ENCODE measurements at places on chromosomes 11 and 22.
A peak's percentile ranks its signal among the peaks of the same experiment; 100 is the strongest.

DNA sequence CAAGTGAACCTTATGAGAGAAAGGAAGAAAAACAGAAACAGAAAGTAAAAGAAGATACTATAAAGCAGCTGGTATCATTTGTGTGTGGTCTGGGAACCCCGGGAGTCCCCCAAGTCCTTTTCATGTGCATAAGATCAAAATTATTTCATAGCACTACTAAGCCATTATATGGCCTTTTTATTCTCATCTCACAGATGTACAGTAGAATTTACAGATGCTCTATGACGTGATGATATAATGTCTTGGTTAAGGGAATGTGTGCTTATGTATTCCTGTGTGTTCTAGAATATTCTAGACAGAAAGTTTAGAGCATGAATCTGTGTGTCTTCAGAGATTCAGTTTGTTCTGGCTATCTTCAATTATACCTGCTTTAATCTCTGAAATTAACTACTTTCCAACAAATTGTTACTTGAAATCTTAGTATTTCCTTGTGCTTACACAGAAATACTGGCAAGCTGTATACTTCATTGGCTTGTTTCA lies 8.6 kb upstream of the TPP1 start:
- DNase-seq = no peak

- DNase-seq = no peak
These were observed 14.0 kb downstream of the CAPN5 start for GRCh38 chr11:77080643-77081210.

DNA sequence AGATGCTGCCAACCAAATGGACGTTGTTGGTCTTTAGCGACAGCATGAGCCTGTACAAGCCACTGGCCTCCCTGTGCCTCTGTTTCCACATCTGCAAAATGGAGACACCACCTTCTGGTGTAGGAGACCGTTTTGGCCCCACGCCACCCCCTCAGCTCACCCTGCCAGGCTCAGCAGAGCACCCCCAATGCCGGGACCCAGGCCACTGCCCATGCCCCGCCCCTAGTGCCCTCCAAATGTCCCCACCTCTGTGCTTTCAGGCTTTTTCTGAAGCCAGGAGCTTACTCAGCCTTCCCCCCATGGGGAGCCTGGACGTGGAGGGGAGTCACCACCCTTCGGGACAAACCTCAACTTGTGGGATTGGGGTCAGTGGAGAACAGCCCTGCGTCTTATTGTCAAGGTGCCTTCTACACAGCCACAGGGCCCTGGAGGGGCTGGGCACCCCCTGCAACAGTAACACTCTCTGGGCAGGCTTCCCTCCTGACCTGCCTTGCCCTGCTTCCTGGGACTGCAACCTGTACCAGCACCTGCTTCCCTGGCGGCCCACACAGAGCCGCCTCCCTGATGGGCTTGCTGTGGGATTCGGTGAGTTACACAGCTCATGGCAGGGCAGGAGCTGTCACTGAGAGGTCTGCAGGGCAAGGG lies 24.6 kb upstream of the RTL6 start:
- DNase-seq = no peak

DNA sequence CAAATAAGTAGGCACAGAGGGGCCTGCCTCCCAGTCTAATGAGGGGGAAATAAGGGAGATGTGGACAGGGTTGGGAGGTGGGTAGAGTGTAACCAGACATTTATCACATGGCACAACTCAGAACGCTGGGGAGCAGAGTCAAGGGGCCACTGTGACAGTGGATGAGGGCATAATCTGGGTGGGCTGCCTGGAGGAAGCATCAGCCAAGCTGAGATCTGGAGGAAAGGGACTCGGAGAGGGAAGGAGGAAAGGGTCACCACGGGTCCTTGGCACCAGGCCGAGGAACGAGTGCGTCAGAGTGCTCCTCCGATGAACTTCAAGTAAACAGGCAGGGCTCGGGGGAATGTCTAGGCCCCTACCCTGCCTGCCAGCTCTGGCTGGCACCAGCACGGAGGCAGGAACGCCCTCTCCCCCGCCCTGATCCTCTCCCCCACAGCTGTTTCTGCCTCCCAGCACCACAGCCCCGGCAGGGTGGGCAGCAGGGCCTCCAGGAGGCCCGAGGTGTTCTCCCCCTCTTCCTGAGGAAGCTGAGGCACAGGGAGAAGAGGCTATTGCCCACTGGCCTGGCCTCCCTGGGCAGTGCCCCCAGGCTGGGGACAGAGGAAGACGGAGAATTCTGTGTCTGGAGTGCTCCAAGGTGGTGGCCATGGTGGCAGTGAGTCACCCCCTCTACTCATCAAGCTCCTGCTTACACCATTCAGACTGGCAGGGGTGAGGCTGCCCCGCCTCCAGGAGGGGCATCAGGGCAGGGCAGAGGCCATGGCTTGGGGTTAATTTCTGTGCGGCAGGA lies 4.2 kb downstream of the ALDH3B1 start:
- no peak for DNase-seq

DNA sequence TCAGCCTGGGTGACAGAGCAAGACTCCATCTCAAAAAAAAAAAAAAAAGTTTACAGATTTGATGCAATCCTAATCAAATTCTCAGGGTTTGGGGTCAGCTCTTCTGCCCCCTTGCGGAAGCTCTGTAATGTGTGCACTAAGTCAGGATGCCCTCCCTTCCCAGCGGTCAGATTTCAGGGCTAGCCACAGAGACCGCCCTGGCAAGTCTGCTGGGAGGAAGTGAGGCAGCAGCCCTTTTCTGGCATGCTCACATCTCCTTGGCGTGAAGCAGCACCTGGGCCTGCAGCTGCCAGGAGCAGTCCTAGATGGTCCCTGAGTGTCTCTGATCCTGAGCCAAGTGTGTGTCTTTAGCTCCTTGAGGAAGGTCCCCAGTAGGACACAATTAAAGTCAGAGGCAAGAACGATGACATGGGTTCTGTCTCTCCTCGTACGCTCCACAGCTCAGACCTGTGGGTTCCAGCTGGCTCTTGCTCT lies 10.9 kb upstream of the APOBEC3C start:
- peak; percentile 36 for DNase-seq

GRCh38 chr22:19703869-19704268 lies 10.4 kb upstream of the SEPTIN5 start:
- no peak for DNase-seq

GRCh38 chr11:60947700-60948099 lies 4.3 kb downstream of the SLC15A3 start:
- no peak for DNase-seq

DNA sequence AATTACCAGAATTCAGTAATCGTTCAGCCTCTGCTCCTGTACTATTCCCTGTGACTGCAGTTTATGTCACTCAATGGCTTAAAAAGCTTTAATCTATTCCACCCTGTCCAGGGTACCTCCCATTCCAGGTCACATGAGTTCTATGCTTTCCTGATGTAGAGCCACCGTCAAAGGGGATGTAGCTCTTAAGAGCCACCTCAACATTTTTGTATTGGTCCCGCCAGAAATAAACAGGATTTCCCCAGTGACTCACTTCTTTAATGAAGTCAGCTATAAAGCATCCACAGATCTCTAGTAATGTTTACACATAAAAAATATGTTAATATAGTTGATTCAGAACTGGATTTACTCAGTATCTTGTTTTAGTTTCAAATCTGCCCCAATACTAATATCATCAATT lies 1.3 kb upstream of the OR8D1 start:
- no peak for DNase-seq

- no peak for DNase-seq
These were observed 85.5 kb downstream of the PACS1 start for GRCh38 chr11:66155387-66156073.

DNA sequence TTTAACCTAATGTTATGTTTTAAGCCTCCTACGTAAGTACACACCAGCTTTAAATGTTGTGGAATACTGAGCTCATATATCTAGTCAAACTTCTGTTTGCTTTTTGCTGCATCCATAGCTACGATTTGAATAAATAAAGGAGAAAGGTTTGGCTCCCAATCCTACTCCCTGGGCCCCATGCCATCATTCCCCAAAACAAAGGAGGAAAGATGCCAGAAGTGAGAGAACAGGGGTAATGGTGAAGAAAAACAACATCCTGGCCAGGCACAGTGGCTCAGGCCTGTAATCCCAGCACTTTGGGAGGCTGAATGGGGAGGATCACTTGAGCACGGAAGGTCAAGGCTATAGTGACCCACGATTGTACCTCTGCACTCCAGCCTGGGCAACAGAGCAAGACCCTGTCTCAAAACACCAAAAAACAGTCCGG lies 26.5 kb downstream of the SCGB1A1 start:
- no peak for DNase-seq

DNA sequence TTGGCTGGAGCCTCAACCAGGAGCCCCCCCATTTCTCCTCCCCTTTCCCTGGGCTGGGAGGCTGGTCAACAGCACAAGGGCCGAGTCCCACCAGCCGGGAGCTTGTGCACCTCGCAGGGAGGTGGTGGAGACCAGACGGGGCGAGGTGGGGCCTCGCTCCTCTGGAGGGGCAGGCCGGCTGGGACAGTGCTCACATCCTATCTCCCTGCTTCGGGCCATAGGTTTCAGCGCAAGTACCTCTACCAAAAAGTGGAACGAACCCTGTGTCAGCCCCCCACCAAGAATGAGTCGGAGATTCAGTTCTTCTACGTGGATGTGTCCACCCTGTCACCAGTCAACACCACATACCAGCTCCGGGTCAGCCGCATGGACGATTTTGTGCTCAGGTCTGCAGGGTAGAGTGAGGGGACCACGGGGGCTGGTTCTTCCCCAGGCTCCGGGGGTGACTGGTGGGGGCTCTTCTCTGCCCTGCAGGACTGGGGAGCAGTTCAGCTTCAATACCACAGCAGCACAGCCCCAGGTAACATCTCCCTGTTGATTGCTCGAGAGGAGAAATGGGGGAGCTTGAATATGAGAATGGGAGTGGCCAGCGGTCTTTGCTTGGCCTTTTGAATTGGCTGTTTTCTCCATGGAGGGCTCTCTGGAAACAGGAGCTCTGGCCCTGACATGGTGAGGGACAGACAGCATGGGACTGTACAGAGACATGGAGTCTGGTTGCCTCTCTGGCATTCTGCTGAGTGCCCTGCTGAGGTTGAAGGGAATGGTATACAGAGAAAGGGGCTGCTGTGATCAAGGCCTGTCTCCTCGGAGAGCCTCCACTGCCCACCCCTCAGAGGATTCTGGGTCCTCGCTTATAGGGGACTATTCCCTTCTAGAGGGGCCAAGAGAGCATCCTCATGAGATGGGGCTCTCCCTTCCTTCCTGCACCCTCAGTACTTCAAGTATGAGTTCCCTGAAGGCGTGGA lies 3.3 kb downstream of the SIDT2 start:
- no peak for DNase-seq

- no peak for DNase-seq
These were observed 41.3 kb downstream of the TRIM29 start for GRCh38 chr11:120096369-120097191.

GRCh38 chr11:124897674-124898262 lies at the start of gene ROBO4:
Gene ROBO4 (minus strand): TSS chr11:124897865. CDS start chr11:124897795, 70 bp downstream.
- no peak for DNase-seq

DNA sequence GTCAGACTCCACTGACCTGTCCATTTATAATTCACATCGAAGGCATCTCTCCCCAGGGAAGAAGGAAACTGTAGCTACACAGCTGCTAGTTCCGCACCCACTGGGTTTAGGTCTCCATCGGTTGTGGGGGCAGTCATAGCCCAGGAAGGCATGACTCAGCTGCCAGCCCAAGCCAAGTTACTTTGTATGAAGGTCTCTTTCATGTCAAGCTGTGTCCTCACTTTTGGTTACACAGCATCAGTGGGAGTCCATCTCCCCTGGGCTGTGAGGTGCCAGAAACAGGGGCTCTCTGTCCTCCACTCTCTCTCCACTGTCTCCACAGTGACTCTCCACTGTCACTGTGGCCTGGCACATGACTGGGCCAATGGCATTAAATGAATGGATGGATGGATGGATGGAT lies 585.2 kb downstream of the BRD1 start:
- DNase-seq = no peak

DNA sequence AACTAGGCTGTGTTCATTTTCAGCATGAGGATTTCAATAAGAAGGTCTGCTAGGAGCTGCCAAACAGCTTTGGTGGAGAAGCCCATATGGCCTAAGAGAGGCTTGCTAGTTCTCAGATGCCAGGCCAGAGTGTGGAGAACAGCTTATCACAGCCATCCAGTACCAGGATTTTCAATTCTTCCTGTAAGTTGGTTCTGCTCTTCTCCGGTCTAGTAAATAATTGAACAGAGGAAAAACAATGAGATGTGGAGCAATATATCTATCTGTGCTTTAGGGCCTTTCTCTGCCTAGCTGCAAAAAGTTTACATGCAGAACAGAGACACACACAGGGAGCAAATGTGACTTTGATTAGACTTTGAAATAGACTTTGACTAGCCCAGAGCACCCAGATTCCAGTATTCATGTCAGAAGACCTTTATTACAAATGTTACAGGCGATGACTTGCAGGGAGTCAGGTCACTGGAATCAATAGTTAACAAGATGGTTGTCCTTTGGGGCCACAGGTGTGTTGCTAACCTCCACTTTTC lies 19.8 kb upstream of the PPP2R1B start:
- no peak for DNase-seq

GRCh38 chr11:16895306-16895705 lies 118.9 kb downstream of the PLEKHA7 start:
- DNase-seq = no peak

GRCh38 chr11:36162883-36163434 lies 126.3 kb downstream of the COMMD9 start:
- DNase-seq = peak; percentile 30

GRCh38 chr11:2869134-2869526 lies 16.4 kb downstream of the CDKN1C start:
- DNase-seq = no peak

DNA sequence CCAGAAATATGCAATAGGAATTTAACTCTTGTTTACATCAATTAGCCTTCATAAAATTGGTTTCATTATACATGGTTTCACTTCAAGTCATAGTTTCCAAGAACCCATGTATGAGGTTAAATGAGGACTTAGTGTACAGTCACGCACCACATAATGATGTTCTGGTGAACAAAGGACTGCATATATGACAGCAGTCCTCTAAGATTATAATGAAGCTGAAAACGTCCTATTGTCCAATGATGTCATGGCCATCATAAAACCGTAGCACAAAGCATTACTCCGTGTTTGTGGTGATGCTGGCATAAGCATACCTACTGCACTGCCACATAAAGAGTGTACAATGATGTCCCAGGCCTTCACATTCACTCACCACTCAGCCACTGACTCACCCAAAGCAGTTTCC lies 31.1 kb downstream of the SMCO4 start:
- DNase-seq = no peak

DNA sequence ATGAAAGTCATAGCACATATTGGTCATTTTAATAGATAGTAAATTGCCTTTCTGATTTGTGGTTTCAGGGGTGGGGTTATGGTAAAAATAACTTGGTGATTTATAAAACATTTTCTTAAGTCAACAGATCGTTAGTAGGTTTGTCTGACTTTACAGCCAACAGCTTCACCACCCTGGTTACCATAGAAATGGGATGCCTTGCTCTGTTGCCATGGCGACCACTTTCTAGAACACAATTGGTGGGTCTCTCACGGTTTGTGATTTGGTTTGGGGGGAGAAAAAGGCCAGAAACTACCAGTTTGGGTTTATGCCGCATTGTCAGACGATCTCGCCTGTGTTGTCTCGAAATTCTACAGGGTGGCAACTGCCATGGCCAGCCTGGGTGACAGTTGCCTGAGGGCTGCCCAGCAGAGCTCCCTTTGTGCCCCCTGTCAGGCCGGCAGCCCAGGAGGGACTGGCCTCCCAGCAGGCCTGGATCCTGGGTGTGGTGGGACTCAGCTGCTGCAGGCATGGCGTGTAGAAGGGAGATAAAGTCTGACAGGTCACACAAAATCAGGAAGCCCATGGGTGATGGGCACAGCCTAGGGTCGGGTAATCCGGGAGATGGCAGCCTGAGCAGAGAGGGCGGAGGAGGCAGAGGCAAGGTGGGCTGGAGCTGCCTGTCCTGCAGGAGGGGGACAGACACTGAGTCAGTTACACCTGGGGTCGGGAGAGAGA lies 30.9 kb downstream of the KCNC1 start:
- DNase-seq = no peak

Data from NCI-H2171 (cell line).